Naive thymus-derived CD8-positive, alpha-beta T cell (primary cell): ENCODE measurements at places on chromosomes 11 and 22. TPM values are rescaled to one million over a fixed set of nuclear protein-coding genes. Genes with fewer than 3 reads are reported as not detected.

Gene SPDYC
- not detected for polyA plus RNA-seq

Gene CCDC89
- polyA plus RNA-seq = not detected

Gene MPZL2
- 3.1 TPM for polyA plus RNA-seq

Gene ANGPTL5
- not detected for polyA plus RNA-seq

Gene VSIG10L2
- polyA plus RNA-seq = not detected

Gene RPS25
- 5,252 TPM for polyA plus RNA-seq

Gene TSPAN32
- polyA plus RNA-seq = 124 TPM

Gene ELMOD1
- not detected for polyA plus RNA-seq

Gene UBQLN3
- polyA plus RNA-seq = not detected

Gene NNMT
- polyA plus RNA-seq = not detected

Gene CASP1
- 96.1 TPM for polyA plus RNA-seq

Gene MORC2
- 22.3 TPM for polyA plus RNA-seq

Gene ACTN3
- polyA plus RNA-seq = not detected

Gene CLDN5
- polyA plus RNA-seq = not detected

Gene TSGA10IP
- not detected for polyA plus RNA-seq

Gene OR4D5
- not detected for polyA plus RNA-seq

Gene ACRV1
- not detected for polyA plus RNA-seq

Gene PDGFD
- polyA plus RNA-seq = 0.43 TPM

Gene PIWIL4
- polyA plus RNA-seq = not detected

Gene SHISA8
- polyA plus RNA-seq = not detected

Gene CNGA4
- polyA plus RNA-seq = 0.13 TPM

Gene CHADL
- polyA plus RNA-seq = 0.49 TPM

Gene PPFIBP2
- polyA plus RNA-seq = 5.6 TPM

Gene ZFTA
- polyA plus RNA-seq = 0.34 TPM

Gene OR4C12
- polyA plus RNA-seq = not detected

Gene TSKU
- polyA plus RNA-seq = not detected

Gene TNKS1BP1
- 2.5 TPM for polyA plus RNA-seq

Gene OR2D2
- polyA plus RNA-seq = not detected

Gene CFAP300
- not detected for polyA plus RNA-seq

Gene PRG3
- not detected for polyA plus RNA-seq

Gene ELFN2
- not detected for polyA plus RNA-seq

Gene PATE4
- polyA plus RNA-seq = not detected

Gene LIF
- not detected for polyA plus RNA-seq

Gene MAJIN
- not detected for polyA plus RNA-seq

Gene SERPIND1
- polyA plus RNA-seq = not detected

Gene OR52N4
- polyA plus RNA-seq = 0.59 TPM

Gene F2
- not detected for polyA plus RNA-seq

Gene LDHAL6A
- not detected for polyA plus RNA-seq
